ENCODE measurements at places on chromosomes 1 and 21.

DNA sequence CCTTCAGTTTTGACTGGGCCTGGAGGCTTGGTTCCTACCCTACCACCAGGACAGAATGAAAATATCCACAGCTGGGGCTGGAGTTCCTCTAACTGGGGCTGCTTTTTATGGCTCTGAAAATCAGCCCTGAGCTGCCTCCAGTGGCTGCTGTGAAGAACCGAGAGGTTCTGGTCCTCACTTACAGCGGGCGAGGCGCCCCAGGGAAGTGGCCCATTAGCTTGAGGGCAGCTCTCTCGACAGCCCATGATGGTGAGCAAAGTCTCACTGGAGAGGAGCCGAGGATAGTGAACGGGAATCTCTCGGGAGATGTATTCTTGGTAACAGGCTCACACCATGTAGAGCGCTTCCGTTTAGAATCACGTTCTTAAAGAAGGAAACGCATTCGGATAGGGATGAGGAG, 459.7 kb downstream of the KIF26B start:
- no peak for DNase-seq

GRCh38 chr1:151476083-151476482, 16.8 kb upstream of the POGZ start:
- no peak for DNase-seq

DNA sequence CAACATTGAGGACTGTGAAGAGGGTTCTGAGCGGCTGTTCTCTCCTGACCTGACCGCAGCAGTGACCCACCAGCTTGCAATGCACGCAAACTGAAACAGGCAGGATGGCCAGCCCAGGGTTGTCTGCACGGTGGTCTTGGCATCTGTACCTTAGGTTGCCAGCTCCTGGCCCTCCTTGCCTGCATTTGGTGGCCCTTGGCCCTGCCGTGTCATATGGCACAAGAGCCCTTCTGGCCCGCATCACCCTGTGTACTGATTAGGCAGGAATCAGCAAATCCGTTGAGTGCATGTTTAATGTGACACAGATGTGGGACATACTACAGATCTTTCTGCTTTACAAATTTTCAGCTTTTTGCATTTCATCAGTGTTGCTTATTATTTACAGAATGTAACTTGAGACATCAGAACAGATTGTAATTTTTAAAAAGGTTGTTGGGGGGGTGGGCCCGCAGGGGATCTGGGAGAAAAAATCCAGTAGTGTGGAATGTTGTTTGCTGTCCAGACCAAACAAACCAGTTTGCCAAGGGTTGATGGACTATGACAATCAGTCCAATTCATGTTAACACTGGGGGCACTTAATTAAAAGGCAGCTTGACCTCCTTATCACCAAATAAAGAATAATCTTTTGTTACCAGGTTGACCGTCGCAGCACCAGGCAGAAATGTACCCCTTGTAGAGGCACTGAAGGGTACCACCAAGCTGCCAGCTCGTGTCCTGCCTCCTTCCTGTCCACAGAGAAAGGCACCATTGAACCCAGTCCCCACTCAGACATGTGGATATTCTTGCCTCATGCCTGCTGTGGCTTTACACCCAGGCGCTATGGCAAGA, 132.6 kb downstream of the DHRS3 start:
- DNase-seq = no peak

DNA sequence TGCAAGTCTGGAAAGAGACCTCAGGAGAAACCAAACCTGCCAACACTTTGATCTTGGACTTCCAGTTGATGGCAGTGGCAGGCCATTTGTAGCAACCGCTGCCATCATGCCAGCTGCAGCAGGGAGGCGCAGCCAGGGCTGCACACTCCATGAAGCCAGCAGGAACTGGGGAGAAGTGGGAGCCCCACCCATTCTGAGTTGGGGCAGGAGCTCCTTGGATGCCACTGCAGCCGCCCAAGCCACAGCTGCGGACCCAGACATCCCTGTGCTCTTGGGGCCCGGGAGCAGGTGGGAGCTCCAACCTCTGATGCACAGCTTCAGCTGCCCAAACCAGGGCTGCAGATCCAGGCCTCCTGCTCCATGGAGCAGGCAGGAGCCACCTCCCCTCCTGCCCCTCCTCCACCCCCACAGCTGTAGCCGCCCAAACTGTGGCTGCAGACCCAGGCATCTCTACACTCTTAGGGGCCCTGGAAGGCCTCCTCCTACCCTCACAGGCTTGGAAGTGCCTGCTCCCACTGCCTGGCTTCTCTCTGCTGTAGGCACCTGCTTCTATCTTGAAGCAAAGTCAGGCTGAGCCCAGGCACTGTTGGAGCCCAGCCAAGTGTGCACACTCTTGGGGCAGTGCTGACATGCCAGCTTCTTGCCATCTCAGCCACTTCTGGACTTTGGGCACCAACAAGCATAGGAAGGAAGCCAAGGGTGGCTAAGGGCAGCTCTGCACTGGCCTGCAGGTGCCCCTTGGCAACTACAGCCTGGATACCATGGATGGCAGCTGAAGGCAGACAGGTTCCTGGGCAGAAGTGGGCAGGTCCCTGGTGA, 20.0 kb upstream of the DISP1 start:
- no peak for DNase-seq

DNA sequence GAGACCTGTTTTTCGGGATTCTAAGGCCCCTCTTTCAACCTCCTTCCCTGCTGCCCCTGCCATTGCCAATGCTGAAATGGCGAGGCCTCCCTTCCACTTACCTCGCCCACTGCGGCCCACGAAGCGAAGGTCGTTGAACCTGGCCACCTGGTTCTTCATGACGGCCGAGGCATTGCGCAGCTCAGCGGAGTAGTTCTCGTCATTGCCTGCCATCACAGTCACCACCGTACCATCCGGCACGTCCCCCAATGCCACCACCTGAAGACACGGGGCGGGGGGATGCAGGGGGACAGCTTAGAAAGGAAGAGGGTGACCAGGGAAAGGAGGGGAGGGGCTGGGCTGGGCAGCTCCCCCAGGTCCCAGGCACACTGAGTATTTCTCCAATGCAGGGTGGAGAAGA, 2.6 kb downstream of the RUNX3 start:
- DNase-seq = no peak

- DNase-seq = no peak
These were observed 556.7 kb downstream of the DPYD start for GRCh38 chr1:97364086-97364485.

- DNase-seq = peak; percentile 25
These were observed 143.5 kb downstream of the DMRTA2 start for GRCh38 chr1:50279622-50280330.

DNA sequence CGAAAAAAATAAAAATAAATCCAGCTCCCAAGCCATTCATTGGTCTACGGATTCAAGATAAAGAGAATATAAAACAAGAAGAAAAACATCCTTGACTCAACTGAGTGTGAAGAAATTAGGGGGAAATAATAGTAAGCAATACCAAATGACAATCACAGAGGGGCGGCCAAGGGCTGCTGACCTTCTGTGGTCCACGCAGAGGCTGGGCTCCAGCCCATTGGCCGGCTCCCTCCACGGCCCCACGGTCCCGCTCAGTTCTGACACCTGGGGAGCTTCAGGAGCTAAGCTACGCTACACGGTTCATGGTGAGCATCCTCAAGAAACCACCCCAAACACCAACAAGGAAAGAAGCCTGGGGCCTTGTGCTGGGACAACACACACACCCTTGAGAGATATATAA, 400 bp upstream of the KRTAP10-12 start:
- DNase-seq = no peak

- no peak for DNase-seq
These were observed 11.4 kb upstream of the MAGOH start for GRCh38 chr1:53249706-53250105.

GRCh38 chr1:46705408-46705807, 13.5 kb downstream of the EFCAB14 start:
- no peak for DNase-seq

- peak; percentile 74 for DNase-seq
These were observed 3.8 kb upstream of the RGSL1 start for GRCh38 chr1:182446033-182446669.

DNA sequence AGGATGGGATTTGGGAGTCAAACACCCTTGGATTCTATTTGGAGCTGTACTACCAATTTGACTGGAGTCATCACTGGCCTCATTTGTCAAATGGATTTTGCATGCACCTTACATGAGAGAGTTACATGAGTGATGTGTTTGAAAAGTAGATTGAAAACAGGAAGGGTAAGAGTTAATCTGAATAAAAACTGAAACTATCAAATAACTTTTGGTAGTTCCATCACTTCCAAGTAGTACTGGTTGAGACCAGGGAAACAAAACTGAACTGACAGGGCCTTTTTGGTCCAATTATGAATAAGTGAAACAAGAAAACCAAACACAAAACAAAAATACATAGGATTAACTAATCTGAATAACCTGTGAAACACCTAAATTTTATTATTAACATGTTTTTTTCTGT, 30.2 kb downstream of the NUCKS1 start:
- DNase-seq = no peak

GRCh38 chr1:33634806-33635205, 162.4 kb downstream of the ZSCAN20 start:
- DNase-seq = peak; percentile 50

DNA sequence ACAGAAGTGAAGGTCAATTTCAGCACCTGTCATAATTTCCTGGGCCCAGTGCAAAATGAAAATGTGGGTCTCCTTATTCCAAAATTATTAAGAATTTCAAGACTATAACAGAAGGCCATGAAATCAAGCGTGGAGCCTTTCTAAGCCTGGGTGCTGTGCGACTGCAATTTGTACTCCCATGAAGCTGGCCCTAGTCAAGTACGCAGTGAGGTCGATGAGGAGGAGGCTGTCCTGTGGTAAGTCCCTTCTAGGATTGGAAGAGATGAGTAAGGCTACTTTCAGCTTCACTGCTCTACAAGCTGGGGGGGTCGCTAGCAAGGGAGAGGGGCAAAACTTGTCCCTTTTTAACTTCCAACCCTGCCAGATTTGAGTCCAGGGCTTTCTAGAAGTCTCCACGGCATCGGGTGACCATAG, 410 bp upstream of the NUDC start:
- no peak for DNase-seq

- DNase-seq = no peak
These were observed 18.0 kb downstream of the PRDM16 start for GRCh38 chr1:3087049-3087448.

GRCh38 chr1:71667216-71667615, 586.4 kb upstream of the ZRANB2 start:
- DNase-seq = peak; percentile 32

- no peak for DNase-seq
These were observed 13.5 kb downstream of the CCDC30 start for GRCh38 chr1:42476605-42477004.

DNA sequence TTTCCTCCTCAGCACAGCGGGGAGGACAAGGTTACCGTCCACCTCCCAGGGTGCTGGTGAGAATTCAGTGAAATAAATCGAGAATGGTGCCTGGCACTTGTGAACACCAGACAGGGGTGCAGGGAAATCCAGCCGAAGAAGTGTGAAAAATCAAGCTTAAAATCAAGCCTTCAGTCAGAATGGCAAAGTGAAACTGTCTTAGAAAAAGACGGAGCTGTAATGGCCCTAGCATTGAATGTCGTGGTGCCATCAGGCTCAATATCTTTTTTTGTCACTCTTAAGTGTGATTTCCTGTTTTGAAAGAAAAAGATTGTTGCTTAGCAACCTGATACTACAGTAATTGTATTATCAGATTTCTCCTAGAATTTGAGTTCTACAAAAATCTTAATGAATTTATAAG, 22.1 kb downstream of the EDARADD start:
- DNase-seq = no peak

DNA sequence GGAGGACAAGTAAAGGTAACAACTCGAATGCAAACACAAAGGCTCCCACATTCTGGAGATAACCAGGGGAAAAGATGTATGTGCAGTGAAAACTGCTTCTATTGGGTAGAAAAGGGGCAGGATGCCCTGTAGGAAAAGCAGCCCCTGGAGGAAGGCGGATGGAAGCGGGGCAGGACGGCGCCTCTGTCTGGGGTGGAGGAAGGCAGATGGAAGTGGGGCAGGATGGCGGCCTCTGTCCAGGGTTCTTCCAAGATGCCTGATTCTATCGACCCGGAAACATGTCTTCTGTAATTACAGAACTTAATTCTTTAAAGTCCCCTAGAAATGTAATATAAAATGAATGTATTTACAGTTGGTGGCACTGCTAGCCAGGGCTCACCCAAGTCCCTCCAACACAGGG, 24.0 kb upstream of the LRRC47 start:
- no peak for DNase-seq

- DNase-seq = peak; percentile 63
These were observed at the start of gene PLEKHN1 for GRCh38 chr1:966135-966703. Gene PLEKHN1 (plus strand): TSS chr1:966482. CDS start chr1:966532, 50 bp downstream.

DNA sequence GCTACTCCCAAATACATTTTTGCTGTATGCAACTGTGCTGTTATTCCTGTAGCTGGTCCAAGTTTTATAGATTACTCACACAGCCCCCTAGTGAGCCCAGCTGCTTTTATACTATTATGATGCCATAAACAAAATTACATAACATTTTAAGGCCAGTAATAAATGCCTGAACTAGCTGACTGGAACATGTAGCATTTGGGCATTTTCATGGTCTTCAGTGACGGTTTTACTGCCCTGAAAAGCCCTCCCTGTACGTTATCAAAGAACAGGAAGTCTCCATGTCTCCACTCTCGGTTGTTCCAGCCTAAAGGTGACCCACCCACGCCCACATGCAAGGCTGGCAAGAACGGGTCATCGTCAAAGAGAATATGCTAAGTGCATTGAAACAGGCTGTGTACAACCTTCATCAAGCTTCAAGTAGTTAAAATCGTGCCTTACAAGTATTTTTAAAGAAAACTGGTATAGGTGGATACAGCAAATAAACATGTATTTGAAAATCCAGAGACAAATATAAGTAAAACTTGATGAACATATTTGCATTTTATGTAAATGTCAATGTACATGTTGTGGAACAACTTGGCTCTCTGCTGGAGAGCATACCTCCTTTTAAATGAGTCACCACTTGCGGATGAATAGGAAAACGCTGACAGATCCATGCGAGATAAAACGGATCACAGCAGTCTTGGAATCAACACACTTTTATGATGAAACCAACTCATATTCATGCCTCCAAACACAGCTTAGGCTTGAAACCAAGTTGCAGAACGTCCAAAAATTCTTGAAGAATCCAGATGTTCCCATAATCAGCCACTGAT, 520.5 kb downstream of the SMYD3 start:
- peak; percentile 10 for DNase-seq

DNA sequence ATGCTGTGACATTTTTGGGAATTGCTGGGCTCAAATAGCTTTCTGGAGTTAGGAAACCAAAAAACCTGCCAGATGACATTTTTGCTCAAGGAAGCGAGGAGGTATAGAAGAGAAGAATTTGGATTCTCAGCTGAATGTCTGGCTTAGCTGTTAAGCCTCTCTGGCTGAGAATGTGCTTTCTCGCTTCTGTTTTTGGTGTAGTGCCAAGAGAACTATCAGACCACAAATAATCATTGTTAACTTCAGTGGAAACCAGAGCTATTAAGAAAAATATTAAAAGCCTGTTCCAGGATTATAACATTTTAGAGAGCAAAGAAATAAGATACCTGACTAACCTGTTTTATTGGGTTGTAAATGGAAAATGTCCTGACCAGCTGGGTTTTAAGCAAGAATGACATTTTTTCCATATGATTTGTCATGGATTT, 39.5 kb upstream of the DIPK1A start:
- DNase-seq = no peak

- no peak for DNase-seq
These were observed 32.8 kb downstream of the LHX4 start for GRCh38 chr1:180262628-180263488.

- DNase-seq = no peak
These were observed 586.3 kb downstream of the PLA2G4A start for GRCh38 chr1:187415065-187415464.
